D341Med (cell line): ENCODE measurements at places on chromosomes 5 and 9.

- no peak for DNase-seq
These were observed 476.8 kb upstream of the CYLC2 start for GRCh38 chr9:102518324-102518723.

GRCh38 chr5:72280581-72281069 lies 39.4 kb downstream of the MRPS27 start:
- DNase-seq: peak; percentile 47

DNA sequence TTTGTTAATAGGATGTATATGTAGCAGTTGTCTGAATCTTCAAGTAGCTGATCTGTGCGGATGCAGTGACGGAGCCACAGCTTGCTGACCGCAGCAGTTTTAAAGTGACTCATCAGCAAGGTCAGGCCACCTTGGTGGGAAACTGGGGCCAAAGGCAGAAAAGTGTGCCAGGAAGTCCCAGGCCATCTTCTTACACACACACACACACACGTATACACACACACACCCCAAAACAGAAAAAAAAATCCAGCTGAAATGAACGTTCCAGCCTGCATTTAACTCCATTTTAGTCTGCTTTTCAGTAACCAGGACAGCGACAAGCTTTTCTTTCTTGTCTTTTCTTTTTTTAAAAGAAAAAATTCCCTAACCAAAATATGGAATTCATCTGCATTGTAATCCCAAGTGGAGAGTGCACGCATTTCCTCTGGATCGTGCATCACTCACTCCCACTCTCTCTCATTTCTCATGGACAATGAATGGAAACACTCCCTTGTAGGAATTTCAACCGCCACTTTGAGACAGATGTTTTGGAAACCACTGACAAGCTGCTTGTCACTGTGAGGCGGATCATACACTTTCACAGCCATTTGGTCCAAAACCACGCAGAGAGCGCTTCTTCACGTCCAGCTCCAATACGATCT lies 103.9 kb downstream of the LHFPL2 start:
- DNase-seq: no peak

DNA sequence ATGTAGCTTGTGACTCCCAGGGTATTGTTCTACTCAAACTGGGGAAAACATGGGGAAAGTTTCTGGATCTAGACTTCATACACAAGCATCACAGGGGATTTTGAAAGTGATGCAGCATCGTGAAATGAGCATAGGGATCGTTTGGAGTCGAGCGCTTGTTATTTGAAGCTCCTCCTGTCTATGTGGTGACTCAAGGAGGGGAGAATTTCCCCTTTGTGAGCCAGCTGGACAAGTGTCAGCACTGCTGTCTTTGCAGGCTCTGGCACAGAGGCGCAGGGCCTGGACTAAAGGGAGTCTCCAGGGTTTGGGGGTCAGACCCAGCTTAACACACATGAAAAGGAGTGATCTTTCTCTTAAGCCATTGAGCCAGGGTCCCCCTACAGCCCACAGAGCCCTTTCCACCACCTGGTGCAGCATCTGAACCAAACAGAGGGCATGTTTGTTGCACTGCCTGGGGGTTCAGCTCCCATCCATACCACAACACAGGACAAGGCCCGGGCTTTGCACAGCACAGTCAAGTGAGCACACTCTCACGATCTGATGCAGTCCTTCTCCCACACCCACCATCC lies 51.0 kb downstream of the IRF1 start:
- DNase-seq: no peak

DNA sequence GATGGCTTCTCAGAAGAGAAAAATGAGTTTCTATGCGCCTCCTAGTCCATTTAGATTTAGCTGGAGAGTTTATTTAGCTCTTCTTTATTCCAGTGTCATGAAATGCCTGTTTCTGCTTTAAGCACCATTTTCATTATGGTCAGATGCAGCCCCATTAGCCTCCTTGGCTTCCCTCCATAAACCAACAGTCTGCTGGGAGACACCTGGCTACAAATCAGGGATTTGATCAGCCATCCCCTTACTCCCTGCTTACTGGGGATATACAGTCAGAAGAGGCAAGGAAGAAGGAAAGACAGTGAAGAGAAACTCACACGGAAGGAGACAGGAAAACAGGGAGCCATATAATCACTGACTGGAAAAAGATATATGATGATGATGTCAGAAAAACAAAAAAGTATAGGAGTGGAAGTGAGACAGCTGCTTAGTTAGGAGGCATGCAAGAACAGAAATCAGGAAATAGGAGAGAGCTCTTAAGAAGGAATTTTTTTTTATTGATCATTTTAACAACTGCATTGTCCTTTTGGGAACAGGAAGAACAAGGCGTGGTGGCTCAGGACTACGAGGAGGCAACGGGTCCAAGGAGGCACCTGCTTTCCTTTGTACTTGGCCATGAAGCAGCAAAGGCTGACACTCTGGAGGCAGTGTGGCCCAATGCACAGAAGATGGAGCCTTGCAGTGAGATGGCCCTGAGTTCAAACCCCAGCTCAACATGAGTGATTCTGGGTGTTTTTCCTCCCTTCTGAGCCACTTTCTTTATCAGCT lies 56.1 kb downstream of the MED27 start:
- DNase-seq: no peak

- no peak for DNase-seq
These were observed 14.8 kb upstream of the TUT7 start for GRCh38 chr9:86368871-86369521.

DNA sequence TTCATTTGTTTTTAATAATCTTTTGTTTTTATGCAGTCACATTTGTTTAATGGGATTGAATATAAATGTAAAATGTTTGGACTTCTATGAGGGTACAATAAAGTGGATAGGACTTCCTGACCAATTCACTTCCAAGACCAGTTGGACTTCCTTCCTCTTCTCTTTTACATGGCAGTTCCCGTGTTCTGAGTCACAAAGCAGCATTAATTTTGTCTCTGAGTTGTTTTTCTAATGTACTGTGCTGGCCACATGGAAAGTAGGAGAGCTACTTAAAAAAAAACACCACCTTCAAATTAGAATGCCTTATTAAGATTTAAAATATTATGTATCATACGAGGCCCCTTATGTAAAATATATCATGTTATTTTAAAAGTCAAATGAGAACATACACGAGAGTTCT lies 87.3 kb downstream of the CCDC171 start:
- no peak for DNase-seq

DNA sequence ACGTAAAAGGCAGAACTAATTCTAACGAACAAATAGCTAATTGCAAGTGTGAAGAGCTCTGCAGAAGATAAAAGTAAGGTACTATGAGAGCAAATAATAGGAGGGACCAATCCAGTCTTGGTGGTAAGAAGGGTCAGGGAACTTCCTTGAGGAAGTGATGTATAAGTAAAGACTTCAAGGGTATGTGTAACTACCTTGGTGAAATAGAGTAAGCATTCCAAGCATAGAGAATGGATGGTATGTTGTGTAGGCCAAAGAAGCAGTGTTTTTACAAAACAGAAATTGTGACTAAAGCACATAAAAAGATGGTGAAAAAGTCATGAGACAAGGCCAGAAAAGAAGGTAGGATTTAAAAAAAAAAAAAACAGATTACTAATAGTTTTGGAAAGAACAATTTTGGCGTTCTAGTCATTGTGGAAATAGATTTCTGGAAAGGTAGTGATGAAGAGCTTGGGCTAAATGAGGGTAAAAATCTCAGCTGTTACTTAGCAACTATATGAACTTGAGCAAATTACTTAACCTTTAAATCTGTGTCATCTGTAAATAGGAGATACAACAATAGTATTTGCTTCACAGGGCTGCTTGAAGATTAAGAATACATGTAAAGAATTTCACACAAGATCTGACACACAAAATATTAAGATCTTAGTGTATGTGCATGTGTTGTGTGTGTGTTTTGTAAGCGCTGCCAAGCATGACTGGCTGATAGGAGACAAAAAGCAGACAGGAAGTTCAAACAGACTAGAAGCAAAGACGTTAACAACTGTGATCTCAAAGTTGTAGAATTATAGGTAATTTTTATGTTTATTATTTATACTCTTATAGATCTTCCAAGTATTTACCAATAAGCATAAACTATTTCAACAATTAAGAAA lies 73.5 kb downstream of the NR6A1 start:
- no peak for DNase-seq

GRCh38 chr5:6383376-6383775 lies 5.0 kb upstream of the MED10 start:
- DNase-seq: no peak

DNA sequence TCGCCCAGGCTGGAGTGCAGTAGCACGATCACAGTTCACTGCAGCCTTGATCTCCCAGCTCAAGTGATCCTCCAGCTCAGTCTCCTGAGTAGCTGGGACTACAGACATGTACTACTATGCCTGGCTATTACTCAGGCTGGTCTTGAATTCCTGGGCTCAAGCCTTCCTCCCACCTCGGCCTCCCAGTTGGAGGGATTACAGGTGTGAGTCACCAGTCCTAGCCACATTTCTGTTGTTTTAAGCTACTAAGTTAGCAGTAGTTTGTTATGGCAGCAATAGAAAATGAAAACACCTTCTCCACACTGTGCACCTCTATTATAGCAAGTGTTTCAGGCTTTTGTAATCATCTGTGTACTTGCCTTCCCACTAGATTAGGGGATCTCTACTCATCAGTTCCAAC lies 588.9 kb upstream of the TLE4 start:
- DNase-seq: no peak

- DNase-seq: no peak
These were observed 38.9 kb downstream of the MFAP3 start for GRCh38 chr5:154077696-154078095.

DNA sequence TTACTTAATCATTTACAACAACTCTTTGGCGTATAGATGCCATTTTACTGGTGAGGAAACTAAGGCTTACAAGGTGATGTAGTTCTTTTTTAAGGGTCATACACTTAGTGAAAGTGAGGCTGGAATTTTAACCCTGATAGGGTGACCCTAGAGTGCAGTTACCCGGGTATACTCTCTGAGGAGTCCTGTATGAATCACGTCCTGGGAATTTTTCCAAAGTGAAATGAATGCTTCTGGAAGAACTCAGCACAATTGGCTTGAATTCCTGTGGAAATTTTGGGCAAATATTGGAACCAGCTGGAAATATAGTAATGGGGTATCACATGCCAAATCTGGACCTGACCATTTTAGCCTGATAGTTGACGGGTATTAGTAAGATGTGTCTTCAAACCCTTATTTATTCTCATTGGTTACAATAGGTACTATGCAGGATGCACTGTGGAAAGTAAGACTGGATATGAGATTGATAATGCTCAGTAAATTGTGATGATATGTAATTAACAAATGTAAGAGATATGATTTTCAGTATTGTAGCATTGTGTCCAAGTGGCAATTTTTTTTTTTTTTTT lies 14.8 kb downstream of the SUB1 start:
- no peak for DNase-seq

- DNase-seq: no peak
These were observed 434.1 kb downstream of the DTWD2 start for GRCh38 chr5:118554241-118554640.

DNA sequence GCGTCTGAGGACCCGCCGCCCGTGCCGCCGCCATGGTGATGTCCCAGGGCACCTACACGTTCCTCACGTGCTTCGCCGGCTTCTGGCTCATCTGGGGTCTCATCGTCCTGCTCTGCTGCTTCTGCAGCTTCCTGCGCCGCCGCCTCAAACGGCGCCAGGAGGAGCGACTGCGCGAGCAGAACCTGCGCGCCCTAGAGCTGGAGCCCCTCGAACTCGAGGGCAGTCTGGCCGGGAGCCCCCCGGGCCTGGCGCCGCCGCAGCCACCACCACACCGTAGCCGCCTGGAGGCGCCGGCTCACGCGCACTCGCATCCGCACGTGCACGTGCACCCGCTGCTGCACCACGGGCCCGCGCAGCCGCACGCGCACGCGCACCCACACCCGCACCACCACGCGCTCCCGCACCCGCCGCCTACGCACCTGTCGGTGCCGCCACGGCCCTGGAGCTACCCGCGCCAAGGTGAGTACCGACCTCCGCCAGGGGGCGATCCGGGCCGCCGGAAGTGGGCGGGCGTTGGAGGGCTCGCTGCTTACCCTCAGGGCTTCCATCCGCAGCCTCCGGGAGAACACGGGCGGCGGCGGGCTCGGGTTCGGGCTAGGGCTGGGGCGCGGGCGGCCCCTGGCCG lies 8.5 kb downstream of the PRR7 start:
- peak; percentile 85 for DNase-seq

GRCh38 chr9:99472240-99472915 lies 250.3 kb downstream of the SEC61B start:
- DNase-seq: no peak

- DNase-seq: no peak
These were observed 1.3 kb downstream of the TENT2 start for GRCh38 chr5:79613549-79613948.

DNA sequence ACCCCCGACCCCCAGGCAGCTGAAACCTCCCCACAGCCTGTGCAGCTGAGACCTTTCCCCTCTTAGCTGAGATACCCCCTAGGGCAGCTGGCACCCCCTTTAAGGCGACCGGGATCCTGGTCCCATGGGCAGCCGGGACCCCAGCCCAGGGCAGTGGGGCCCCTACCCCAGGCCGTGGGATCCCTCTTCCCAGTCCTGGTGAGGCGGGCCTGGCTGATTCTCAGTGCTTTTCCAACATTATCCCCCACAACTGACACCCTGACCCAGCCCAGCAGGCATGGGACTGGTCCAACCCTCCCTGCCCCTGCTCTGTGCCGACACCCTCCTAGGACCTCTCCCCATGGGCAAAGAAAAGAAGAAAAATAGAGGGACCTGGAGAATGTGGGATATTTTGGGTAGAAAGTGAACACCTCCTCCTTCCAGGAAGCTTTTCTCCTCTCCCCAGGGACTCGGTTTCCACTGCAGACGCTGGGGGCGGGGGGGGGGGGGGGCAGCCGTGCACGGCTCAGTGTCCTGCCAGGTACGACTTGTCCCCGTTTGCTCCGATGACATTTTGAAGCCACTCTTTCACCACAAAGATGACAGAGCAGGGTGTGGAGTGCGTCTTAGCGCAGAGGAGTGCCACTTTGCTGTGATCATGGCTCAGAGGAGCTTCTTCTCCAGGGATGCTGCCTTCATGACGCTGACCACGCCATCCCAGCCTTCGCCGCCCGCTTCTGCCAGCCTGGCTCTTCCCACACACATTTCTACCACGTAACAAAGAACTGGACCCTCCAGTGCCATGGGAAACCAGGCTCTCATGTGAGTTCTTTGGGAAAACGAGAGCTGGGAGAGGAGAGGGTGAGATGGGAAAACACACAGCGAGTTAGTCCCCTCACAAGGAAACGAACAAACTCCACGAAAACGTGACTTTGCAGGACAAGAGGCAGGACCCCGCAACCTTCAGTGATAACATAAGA lies 47.5 kb downstream of the MRPL36 start:
- DNase-seq: peak; percentile 25

DNA sequence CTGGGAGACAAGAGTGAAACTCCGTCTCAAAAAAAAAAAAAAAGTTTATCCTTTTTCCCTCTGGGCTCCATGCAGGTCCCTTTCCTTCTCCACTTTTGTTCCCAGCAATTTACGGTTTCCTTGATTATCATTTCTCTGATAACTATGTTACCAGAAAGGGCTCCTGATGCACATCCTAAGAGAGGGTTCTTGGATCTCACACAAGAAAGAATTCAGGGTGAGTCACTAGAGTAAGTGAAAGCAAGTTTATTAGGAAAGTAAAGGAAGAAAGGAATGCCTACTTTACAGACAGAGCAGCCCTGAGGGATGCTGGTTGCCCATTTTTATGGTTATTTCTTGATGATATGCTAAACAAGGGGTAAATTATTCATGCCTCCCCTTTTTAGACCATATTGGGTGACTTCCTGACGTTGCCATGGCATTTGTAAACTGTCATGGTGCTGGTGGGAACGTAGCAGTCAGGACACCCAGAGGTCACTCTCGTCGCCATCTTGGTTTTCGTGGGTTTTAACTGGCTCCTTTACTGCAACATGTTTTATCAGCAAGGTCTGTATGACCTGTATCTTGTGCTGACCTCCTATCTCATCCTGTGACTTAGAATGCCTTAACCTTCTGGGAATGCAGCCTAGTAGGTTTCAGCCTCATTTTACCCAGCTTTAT lies 13.5 kb upstream of the MELK start:
- DNase-seq: no peak
